ENCODE measurements at places on chromosomes 1 and 21.

DNA sequence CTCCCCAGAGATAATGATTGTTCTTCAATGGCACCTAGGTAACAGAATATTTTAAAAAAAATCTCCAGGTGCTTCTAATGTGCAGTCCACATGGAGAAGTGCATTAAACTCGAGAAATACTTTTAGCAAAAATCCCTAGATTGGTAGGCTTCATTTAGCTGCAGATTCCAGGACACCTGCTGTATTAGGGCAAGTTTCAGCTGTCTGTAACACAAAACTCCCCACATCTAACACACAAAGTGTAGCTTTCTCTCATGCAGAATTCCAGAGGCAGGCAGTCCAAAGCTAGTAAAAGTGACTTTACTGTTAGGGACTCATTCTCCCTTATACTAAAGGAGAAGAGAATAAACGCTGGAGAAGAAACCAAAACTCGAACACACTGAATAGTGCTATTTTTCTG, 1414.3 kb upstream of the B3GALT2 start:
- no peak for DNase-seq

DNA sequence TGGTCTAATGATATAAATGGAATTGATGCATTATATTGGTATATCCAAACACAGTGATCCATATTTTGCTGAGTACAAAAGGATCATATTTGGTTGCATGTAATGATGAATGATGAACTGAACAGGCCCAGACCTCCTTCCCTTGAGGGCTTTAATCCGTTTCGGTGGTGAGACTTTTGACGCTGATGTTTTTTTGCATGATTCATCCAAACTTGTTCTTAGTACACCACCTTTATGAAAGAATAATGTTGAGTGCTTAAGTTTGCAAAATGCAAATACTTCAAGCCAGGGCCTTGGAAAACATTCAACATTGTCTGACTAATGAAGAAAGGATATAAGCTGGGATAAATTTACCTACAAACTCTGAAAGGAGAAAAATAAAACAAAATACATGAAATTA, 19.2 kb downstream of the HOOK1 start:
- no peak for DNase-seq

- no peak for DNase-seq
These were observed 158.8 kb downstream of the TM2D1 start for GRCh38 chr1:61566177-61566576.

DNA sequence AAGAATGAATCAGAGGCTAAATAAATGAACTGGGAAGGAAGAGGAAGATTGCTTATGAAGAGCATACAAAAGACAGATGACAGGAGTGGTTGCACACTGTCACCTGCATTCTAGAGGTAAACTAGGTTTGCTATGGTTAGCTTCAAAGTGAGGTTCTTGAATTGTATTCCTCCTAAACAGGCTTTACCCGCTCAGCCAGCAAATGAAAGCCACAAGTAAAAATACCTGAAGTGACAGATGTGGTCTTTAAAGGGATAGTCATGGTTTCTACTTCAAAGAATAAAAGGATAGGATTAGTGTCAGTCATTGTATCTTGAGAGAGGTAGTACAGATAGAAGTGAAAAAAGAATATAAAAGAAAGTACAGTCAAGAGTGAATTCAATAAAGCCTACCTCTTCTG, 32.4 kb upstream of the PRDX6 start:
- no peak for DNase-seq

DNA sequence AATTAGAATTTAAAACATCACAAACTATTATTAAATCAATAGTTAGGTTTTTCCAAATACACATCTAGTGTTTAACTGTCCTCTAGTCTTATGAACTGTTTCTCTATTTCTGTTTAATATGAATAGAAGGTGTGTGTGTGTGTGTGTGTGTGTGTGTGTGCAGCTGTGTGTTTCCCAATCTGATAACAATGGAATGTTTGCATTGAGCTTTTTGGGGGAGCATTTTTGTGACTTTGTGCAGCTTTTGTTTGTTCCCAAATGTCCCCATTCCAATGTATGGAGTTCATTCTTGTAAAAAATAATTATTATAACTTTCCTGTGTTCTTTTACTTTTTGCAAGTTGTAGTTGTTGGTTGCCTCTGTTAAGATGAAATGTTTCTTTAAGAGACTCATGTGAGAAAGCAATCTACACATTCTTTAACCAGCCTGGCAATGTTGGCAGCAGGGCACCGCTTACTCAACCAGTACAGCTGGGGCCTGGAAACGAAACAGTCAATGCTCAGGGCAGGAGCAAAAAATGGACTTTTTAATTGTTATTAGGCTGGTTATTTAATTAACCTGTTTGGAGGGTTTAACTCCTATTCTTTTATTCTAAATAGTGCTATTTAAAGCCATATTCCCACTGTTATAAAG, 354.3 kb downstream of the SRGAP2C start:
- DNase-seq = no peak

DNA sequence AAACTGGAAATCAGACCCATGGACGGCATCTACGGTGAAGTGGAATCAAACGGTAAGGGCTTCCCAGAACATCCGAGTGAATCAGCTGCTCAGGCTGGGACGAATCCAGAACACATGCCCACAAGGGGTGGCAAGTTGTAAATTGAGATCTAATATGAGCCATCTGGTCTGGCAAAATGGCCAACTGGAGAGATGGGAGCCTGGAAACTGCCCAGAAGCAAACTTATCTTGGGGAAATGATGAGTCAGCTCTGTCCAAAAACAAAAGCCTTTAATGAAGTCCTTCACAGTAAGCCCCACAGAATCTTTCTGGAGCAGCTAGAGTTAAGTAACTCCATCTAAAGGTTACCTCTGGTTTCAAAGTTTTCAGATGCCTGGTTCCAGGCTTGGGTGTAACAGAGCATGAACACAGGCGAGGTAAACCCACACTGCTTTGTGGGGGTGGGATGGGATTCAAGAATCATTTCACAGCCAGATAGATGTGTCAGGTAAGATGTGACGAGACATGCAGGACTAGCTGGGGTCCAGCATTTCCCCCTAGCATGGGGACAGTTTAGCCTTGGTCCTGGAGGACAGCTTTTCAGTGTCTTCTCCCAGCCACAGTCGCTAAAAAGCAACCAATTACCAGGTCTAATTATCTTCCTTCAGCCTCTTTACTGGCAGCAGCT, 10.5 kb upstream of the SRP9 start:
- DNase-seq = no peak

- no peak for DNase-seq
These were observed 93.2 kb downstream of the KCNJ15 start for GRCh38 chr21:38349977-38350376.

- peak; percentile 90 for DNase-seq
These were observed 2.7 kb upstream of the KCNJ9 start for GRCh38 chr1:160078512-160079195.

DNA sequence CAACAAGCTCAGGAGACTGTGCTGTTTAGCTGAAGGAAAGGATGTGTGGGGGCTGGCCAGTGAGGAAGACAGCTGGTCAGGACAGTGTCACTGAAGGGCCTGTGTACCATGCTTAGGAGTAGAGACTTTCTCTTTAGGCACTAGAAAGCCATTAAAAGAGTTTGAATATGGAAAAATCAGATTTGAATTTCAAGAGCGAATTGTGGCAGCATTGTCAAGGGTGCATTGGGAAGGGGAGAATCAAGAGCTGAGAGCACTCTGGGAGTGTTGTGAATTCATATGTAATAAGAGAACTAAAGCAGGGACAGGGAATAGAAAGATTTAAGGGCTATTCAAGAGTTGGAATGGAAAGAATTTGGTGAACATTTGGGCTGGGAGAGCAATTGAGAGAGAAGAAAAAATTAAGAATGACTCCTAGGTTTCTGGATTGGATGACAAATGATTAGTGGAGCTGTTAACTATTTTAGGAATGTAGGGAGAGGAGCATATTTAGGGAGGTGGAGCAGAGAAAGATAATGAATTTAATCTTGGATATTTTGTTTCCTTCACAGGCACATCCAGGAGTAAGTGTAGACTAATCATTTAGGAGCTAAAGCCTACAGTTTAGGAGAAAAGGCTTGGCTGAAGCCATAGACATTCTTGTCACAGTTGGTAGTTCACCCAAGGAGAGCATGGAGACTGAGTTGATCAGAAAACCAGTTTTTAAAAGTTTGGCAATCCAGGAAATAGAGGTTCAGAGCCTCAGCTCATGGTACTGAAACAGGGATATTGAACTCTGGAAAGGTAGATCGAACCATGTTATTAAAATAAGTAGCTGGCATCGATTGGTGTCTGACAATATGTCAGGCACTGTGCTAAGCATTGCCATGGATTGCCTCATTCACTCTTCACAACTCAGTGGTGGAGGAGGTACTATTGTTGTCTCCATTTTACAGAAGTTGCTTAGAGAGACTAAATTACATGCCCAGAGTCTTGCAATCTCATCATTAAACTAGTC, 23.1 kb upstream of the TOR3A start:
- DNase-seq = no peak

DNA sequence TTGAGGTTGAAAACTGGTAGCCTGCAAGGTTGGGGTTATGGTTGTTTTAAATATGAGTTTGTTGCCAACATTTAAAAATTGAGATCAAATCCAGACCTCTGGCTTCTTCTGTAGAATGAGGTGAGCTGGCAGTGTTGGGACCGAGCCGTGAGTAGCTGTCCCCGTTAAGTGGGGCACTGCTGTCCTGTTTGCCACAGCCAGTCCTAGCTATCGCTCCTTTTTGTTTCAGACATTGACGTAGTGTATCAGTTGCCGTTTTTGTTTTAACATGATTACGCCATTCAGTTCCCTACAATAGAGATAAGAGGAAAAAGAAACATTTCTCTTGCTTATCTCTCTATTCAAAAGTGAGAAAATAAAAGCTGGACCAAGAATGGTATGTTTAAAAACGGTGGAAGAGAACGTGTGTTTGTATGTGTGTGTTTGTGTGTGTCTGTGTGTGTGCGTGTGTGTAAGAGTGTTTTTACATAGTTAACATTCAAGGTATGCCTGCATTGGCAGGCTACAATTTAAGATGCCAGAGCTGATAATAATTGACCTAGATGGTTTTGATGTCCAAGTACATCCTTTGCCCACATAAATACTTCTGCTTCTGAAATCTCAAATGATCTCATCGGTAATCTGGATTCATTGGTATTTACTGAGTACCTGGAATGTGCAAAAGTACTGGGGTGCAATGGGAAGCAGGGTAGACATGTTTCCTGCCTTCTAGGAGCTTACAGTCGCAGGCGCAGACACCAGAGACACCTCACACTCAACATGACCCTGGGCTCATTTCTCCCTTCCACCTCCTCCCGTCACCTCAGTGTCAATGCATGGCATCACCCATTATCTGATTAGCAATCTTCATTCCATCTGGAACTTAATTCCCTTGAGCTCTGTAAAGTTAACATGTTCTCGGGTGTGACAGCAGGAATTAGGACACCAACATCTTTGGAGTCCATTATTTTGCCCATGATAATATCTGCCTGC, 65.8 kb downstream of the HUNK start:
- DNase-seq = no peak

- DNase-seq = no peak
These were observed 76.2 kb downstream of the MDM4 start for GRCh38 chr1:204592246-204592948.

DNA sequence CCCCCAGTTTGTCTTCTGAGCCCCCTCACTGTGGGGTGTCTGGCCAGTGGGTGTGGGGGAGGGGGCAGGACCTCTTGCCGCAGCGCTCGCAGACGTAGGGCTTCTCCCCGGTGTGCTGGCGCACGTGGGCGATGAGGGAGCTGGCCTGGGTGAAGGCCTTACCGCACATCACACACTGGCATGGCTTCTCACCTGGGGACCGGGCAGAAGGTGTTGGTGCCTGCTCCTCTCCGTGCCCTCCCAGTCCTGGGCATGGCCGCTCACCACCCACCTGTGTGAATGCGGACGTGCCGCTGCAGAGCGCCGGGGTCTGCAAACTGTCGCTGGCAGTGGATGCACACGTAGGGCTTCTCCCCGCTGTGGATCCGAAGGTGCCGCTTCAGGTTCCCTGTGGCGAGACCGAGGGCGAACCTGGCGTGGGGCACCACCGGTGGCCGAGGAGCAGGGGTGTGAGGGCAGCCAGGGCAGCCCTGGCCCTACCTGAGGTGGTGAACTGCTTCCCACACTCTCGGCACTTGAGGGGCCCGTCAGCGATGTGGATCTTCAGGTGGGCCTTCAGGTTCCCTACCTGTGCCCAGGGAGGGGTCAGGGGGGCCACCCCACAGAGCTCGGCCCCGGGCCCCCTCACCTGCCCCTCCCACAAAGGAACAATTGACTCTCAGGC, 32.4 kb downstream of the ZBTB17 start:
- no peak for DNase-seq

DNA sequence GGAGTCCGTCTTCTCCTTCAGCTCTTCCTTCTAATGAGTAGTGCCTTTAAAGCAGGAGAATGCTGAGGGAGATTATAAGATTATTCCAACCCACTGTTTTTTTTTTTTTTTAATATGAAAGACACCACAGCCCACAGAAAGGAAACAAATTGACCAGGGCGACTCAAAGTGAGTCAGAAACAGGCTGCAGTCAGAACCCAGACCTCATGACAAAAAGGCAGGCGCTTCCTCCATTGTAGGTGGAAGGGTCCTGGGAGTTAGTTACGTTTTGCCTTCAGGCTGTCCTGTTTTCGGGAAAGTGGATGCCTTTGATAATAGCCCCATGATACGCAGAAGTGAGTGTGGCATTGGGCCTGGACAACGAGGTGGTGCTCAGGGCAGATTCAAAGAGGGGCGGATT, 21.0 kb downstream of the PLXNA2 start:
- DNase-seq = no peak

DNA sequence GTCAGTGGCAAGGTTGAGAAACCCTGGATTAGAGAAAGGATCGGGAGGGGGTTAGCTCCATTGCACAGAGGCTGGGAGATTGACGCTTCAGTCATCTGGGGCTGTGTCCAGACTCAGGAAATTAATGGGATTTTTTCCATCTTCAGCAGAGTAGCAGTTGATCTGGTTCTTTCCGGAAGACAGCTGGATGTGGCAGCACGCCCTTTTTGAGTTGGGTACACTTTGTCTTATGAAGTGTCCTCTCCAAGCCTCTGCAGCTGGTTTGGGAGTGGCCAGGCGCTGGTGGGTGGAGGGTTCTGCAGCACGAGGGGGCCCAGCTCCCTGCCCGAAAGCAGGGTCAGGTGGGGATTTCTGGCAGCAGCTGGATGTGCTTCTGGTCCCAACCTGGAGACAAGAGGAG, 95.1 kb downstream of the TAS1R2 start:
- DNase-seq = no peak

GRCh38 chr1:149843431-149844041, 55.8 kb upstream of the BOLA1 start:
- peak; percentile 23 for DNase-seq

GRCh38 chr1:222171005-222171404, 376.9 kb downstream of the HHIPL2 start:
- DNase-seq = peak; percentile 35

- DNase-seq = no peak
These were observed at the start of gene FAAH for GRCh38 chr1:46394108-46394871. Gene FAAH, plus strand, starts transcription at chr1:46394317. Its CDS starts 32 bp downstream, at chr1:46394349.

GRCh38 chr1:58649555-58649954, 50.3 kb downstream of the MYSM1 start:
- no peak for DNase-seq

GRCh38 chr21:32348604-32349332, 44.0 kb downstream of the URB1 start:
- DNase-seq = no peak

Measured in pons (tissue), 1 donor.